Ascending aorta (tissue), 2 donors: ENCODE measurements at places on chromosomes 5 and 9. TPM values are rescaled to one million over a fixed set of nuclear protein-coding genes. Genes with fewer than 3 reads are reported as not detected.
A peak's percentile ranks its signal among the peaks of the same experiment; 100 is the strongest.

SUSD3 gene
- not detected for total RNA-seq

CD72 gene
- not detected for total RNA-seq

DNA sequence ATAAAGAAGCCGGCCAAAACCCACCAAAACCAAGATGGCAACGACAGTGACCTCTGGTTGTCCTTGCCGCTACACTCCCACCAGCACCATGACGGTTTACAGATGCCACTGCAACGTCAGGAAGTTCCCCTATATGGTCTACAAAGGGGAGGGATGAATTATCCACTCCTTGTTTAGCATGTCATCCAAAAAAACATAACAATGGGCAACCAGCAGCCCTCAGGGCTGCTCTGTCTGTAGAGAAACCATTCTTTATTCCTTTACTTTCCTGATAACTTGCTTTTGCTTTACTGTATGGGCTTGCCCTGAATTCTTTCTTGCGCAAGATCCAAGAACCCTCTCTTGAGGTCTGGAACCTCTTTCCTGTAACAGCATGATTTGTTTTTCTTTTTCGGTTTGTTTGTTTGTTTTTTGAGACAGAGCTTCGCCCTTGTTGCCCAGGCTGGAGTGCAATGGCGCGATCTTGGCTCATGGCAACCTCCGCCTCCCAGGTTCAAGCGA, 2.0 kb upstream of the UAP1L1 start:
- peaks cover 16% of the 10 kb centered on the region for H3K4me1 ChIP-seq
- no peak overlapping the region for H3K27ac ChIP-seq
- no peak for DNase-seq
- no peaks in the 10 kb centered on the region for H3K27me3 ChIP-seq

- no peak overlapping the region for H3K4me3 ChIP-seq
- no peak for DNase-seq
- H3K36me3 ChIP-seq = no peaks in the 10 kb centered on the region
- no peaks in the 10 kb centered on the region for H3K27me3 ChIP-seq
- H3K4me1 ChIP-seq = peaks cover 2% of the 10 kb centered on the region
- no peak overlapping the region for H3K27ac ChIP-seq
Observed at GRCh38 chr9:123925819-123926218, 4.1 kb downstream of the DENND1A start.

- H3K36me3 ChIP-seq = peaks cover 14% of the 10 kb centered on the region
- no peaks in the 10 kb centered on the region for H3K27me3 ChIP-seq
- H3K4me3 ChIP-seq = no peak overlapping the region
- peaks cover 88% of the 10 kb centered on the region for H3K4me1 ChIP-seq
Observed at GRCh38 chr5:134550271-134551214, 25.1 kb downstream of the JADE2 start.

- no peaks in the 10 kb centered on the region for H3K27me3 ChIP-seq
- H3K4me3 ChIP-seq = no peak overlapping the region
- H3K27ac ChIP-seq = no peak overlapping the region
- no peak for DNase-seq
Observed at GRCh38 chr9:101477736-101478135, 42.2 kb upstream of the ALDOB start.

GCNT4 gene
- total RNA-seq = 0.43 TPM

DNA sequence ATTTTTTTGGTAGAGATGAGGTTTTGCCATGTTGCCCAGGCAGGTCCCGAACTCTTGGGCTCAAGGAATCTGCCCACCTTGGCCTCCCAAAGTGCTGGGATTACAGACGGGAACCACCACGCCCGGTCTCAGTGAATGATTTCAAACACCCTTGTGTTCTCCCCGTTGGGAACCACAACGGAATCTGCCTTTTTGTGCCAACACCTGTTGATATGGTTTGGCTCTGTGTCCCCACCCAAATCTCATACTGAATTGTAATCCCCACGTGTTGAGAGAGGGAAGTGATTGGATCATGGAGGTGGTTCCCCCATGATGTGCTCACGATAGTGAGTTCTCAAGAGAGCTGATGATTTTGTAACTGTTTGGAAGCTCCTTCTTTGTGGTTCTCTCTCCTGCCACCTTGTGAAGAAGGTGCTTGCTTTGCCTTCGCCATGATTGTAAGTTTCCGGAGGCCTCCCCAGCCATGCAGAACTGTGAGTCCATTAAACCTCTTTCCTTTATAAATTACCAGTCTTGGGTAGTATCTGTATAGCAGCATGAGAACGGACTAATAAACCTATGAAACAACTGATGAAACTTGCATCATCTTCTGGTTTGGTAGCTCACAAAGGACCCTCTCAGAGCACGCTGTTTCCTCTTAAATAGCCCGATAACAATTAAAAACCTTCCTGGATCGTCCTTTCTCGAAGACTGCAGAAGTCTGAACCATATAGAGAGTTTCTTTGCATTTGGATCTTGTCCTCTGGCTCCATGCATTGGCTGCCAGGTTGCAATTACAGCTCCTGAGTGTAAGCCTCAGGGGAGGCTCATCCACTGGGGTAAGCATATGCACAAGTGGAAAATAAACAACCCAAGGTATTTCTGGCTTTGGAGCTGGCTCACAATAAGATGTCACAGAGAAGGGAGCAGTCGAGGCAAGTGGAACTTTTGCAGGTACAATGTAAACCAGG, 91.5 kb downstream of the SPRY4 start:
- H3K36me3 ChIP-seq = no peaks in the 10 kb centered on the region
- no peak for DNase-seq
- no peaks in the 10 kb centered on the region for H3K27me3 ChIP-seq
- H3K27ac ChIP-seq = no peak overlapping the region
- H3K4me3 ChIP-seq = no peak overlapping the region

GRCh38 chr5:160369990-160370712, at the start of gene C1QTNF2:
Gene C1QTNF2 (minus strand): TSS chr5:160370626. CDS start chr5:160355011, 15,615 bp downstream.
- H3K36me3 ChIP-seq = no peaks in the 10 kb centered on the region
- H3K27me3 ChIP-seq = no peaks in the 10 kb centered on the region
- DNase-seq = peak; percentile 82
- peak within 1 kb of the TSS; percentile 69 for H3K27ac ChIP-seq
- H3K4me1 ChIP-seq = no peaks in the 10 kb centered on the region
- H3K4me3 ChIP-seq = peak within 1 kb of the TSS; percentile 82

- no peak overlapping the region for H3K4me3 ChIP-seq
- H3K27me3 ChIP-seq = no peaks in the 10 kb centered on the region
- no peaks in the 10 kb centered on the region for H3K4me1 ChIP-seq
- peaks cover 11% of the 10 kb centered on the region for H3K36me3 ChIP-seq
Observed at GRCh38 chr5:79284846-79285245, 48.9 kb downstream of the JMY start.

- H3K27ac ChIP-seq = peak within 1 kb of the TSS; percentile 95
- no peaks in the 10 kb centered on the region for H3K27me3 ChIP-seq
- H3K4me1 ChIP-seq = no peaks in the 10 kb centered on the region
- peak within 1 kb of the TSS; percentile 81 for H3K4me3 ChIP-seq
Observed at GRCh38 chr5:129904102-129904666, at the start of gene CHSY3. Gene CHSY3 (plus strand): TSS chr5:129904465.

SARDH gene
- total RNA-seq = 1.3 TPM
